Head of caudate nucleus (tissue), 42 donors: ENCODE measurements at places on chromosomes 5 and 9.

DNA sequence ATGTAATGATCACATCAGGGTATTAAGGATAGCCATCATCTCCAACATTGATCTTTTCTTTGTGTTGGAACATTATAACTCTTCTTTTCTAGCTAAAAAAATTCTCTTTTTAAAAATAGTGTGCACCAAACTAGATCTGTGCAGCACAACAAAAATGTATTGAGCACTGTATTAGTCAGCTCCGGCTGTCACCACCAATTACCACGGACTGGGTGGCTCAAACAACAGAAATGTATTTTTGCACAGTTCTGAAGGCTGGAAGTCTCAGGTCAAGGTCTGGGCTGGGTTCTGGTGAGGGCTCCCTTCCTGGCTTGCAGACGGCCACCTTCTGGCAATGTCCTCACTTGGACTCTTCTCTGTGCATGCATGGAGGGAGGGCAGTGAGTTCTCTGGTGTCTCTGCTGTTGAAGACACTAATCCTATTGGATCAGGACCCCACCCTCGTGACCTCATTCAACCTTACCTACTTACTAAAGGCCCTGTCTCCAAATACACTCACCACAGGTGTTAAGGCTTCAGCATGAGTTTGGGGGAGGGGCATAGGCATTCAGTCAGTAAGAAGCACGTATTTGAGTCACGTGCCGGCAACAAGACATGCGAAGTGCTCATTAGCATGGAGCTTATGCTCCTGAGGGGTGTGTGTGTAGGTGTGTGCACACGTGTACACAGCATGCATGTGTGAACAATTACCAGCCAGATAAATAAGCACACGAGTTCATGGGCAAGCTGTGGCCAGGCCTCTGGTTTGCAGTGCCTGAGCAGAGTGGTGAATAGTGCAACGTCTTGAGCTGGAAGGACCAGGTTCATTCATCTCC, 89.4 kb upstream of the SH3PXD2B start:
- no peak for DNase-seq

GRCh38 chr5:159050316-159051143, 49.2 kb downstream of the EBF1 start:
- no peak for DNase-seq

GRCh38 chr9:120331913-120332312, 248.1 kb downstream of the CDK5RAP2 start:
- no peak for DNase-seq

DNA sequence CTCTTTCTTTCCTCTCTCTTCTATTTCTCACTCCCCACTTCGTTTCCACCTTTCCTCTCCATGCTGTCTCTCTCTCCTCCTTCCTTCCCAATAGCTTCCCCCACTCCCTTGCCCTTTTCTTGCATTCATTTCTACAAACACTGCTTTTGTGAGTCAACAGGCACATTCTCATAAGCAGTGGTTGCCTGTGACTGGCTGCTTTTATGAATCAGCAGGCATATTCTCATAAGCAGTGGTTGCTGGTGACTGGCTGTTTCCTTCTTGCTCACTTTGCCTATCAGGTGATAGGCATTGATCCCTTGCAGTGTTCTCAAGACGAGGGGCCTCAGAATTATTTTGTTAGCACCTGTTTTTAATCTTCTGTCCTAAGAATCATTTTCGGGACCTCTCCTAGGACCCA, 116.1 kb upstream of the ACTBL2 start:
- no peak for DNase-seq

DNA sequence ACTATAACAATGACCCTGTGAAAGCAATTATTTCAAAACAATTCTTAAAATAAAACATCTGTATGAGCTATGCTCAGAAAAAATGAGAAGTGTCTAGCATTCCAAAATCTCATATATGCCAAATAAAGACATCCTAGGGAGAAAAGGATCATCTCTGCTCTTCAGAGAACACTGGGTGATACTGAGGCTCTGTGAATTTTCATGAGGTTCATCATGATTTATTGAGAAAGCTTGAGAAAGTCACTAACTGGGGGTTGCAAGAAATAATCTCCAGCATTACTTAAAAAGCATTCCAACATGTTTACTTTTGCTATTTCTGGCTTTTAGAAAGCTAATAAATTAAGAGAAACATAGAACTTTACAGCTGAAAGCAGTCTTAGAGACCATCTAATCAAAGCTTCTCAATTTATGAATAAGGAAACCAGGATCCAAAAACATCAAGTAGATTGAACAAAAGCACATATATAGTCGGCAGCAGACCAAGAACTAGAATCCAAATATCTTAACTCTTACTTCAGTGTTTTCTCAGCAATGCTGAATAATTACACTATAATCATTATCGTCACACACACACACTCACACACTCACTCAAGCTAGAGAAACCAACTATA, 372.8 kb downstream of the NR2F1-AS1 start:
- no peak for DNase-seq

GRCh38 chr5:116652196-116652729, 77.6 kb upstream of the SEMA6A start:
- peak; percentile 91 for DNase-seq

DNA sequence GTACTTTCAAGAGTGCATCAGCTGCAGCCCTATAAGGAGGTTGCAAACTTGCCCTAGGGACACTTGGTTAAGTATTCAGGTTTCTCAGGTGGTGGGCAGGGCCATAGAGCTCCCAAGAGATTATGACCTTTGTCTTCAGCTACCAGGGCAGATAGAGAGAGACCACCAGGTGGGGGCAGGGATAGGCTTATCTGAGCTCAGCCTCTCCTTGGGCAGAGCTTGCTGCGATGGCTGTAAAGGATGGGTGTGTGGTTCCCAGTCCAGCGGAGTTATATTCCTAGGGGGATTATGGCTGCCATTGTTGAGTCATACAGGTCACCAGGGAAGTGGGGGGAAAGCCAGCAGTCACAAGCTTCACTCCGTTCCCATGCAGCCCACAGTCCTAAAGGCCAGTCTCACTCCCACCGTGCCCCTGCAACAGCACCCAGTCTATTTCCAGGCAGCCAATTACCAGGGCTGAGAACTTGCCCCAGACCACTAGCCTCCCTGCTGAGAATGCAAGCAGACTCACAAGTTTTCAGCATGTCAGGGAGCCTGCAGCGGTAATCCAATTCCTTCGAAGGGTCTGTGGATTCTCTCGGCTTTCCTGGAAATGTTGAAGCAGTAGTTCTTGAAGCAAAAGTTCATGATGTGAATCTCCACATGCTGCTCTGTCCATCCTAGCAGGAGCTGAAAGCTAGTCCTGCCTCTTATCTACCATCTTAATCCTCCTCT, 151.5 kb downstream of the SLC12A2 start:
- DNase-seq, result no peak
